Activated CD4-positive, alpha-beta T cell treated with anti-CD3 and anti-CD28 coated beads, Interleukin-2, amount 50 U/mL, for 4 hours (primary cell): ENCODE measurements at places on chromosomes 2 and 18.

DNA sequence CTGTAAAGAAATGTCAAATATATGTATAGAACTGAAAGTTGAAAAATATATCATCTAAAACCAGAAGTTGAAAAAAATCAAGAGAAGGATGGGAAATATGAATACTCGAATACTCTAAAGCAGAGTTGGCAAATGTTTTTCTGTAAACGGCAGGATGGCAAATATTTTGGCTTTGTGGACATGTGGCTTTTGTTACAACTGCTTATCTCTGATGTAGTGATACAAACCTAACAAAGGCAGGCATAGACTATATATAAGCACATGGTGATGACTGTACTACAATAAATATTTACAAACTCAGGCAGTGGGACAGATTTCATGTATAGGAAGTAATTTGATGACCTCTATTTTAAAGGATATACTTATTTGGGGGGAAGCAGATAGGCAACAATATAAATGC, 224.6 kb upstream of the LRRTM4 start:
- no peak for DNase-seq

DNA sequence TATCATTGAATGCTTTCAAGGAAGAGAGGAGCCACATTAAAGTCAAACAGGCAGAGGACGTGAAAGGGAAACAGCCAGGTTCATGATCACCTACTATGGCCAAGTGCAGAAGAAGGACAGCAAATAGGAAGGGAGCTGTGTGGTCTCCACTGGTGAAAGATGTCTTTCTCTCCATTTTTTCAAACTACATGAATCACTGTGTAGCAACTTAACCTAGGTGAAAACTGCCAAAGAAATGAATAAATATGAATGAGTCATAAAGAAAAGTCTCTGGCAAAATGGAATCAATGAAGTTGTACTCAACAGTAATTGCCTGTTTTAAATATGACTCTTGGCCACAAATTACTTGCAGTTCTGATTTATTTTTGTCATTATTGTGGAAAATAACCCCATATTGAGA, 452.6 kb upstream of the PKDCC start:
- no peak for DNase-seq

DNA sequence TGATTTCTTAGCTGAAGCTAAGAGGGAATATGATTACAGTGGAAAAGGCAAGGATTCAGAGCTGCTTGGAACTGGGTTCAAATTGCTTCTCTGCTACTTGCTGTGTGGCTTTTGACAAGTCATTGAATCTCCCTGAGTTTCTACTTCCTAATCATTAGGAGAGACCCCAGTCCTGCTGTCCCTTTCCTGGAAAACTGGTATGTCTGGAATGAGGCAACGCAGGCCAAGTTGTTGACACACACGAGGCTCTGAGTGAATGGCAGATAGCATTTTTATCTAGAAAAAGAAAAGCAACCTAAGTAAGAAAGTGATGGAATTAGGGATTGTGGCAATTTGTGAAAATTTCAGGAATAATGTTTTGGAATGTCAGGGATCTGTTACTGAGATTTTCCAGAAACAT, 123.6 kb downstream of the LPIN1 start:
- no peak for DNase-seq

DNA sequence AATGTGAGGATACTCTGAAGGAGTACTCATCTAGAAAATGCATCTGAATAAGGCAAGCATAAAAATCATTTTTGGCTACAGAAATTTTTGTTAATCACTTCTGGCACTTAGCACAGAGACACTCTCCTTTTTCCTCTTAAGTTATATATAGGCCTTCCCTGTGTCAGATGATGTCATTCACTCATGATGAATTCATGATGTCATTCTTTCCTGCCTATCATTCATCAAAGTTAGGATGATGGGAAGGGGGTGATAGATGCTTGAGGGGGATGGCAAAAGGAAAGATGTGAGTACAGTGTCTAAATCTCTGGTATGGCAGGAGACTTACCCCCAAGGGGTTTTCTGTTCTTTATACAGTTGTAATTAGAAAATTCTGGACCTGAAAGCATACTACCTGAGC, 42.0 kb downstream of the MAP3K20 start:
- DNase-seq = no peak

GRCh38 chr2:161842736-161843433, 218.7 kb downstream of the SLC4A10 start:
- DNase-seq = no peak

- no peak for DNase-seq
Observed at GRCh38 chr18:56662902-56663301, 11.7 kb downstream of the WDR7 start.

DNA sequence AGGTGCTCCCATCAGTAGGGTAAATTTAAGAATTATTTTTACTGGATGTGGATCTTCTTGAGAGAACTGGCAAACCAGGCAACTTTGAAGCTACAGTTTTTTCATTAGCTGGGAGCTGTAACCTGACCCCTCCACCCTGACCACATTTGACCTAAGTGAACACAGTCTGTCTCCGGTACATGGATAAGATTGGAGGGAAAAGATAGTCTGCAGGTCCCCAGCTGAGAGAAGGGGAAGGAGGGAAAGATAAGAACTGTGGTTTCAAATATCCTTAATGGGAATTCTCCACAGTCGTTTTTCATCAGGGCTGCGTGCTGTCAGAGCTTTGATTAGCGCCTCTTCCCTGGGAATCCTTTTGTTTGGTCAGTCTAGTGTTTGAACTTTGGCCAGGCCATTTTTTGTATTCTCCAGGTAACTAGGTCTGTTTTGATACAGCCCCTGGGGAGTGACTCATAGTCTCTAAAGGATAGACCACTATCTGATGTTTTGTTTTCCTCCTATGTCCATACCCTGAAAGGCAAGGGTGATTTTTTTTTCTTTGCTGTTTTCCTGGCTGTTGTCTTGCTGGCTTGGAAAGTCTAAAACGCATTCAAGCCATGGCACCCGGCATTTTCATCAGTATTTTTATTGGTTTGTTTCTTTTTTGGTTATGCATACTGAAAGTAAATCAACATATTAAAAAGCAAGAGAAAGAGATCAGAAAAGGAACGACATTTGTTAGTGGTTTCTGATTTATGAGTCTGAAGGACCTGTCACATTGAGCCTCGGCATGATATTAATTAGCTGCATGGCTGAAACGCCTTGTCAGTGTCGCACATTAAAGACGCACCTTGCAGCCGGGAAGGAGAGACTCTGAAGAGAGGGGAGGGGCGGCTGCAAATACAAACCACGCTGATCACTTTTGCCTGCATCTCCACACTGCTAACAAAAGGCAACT, 183.4 kb upstream of the FN1 start:
- DNase-seq = no peak

- DNase-seq = no peak
Observed at GRCh38 chr2:219722276-219722879, 94.9 kb downstream of the SLC4A3 start.

- DNase-seq = no peak
Observed at GRCh38 chr2:162945785-162946184, 107.2 kb upstream of the KCNH7 start.

- DNase-seq = no peak
Observed at GRCh38 chr2:48098539-48098938, 192.2 kb upstream of the FBXO11 start.

DNA sequence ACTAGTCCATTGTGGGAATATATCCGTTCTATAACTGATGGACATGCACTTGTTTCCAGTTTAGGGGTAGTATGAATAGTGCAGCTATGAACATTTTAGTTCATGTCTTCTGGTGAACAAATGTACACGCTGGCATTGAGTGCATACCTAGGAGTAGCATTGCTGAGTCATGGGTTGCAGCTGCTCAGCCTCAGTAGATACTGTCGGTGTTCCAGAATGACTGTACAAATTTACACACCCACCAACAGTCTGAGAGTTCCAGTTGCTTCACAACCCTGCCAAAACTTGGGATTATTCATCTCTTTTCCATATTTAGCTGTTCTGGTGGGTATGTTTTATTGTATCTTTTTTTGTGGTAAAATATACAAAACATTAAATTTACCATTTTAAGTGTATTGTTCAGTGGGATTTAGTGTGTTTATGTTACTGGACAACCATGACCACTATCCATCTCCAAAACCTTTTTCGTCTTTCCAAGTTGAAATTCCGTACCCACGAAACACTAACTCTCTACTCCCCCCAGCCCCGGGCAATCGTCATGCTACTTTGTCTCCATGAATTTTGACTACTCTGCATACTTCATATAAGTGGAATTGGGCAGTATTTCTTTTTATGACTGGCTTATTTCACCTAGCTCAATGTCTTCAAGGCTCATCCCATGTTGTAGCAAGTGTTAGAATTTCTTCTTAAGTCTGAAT, 281.0 kb downstream of the PRKCE start:
- DNase-seq = no peak

GRCh38 chr2:85536479-85536878, 2.5 kb upstream of the MAT2A start:
- no peak for DNase-seq

DNA sequence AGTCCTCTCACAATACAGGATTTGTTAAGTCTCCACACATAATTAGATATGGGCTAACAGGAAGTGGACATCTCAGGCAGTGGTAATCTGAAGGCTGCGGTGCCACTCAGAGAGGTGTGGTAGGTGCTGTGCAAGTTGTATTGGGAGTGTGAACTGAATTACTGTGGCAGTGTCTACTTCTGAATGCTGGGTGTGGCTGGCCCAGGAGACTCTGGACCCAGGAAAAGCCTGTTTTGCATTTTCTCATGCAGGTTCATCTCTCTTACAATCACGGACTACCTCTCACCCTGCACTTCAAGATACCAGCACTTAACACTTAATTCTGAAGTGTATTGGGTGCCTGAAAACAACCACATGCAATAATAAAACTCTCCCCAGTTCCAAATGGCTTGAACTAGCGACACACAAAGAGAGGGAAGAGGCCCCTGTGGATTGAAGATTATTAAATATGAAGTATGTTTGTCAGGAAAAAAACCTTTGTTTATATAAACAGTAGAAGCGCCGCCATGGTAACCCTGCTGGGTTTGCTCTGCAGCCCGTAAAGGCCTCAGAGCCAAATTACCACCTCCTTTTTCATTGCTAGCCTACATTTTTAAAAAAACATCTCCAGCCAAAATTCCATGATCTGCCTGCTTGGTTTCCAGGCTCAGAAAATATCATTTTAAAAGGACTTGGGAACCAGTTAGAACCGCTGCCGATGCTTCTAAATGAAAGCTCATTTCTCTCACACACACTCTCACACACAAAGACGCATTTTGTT, 77.5 kb downstream of the GFPT1 start:
- DNase-seq = no peak
